ENCODE measurements at places on chromosomes 16 and 17. TPM values are rescaled to one million over a fixed set of nuclear protein-coding genes. Genes with fewer than 3 reads are reported as not detected.

Gene WNK4
- 0.10 TPM for total RNA-seq

Gene SECTM1
- not detected for total RNA-seq

Gene CLEC19A
- total RNA-seq = not detected

Gene SDR42E2
- 0.18 TPM for total RNA-seq

Gene HBA2
- 104 TPM for total RNA-seq

Gene SCNN1B
- total RNA-seq = not detected

Gene CARD14
- total RNA-seq = not detected

Gene ZNF423
- total RNA-seq = not detected

Gene KRTAP2-2
- total RNA-seq = not detected

Gene PROCA1
- total RNA-seq = 11.0 TPM

Gene CTRB2
- not detected for total RNA-seq

Gene CIBAR2
- total RNA-seq = not detected

Gene TMEM106A
- total RNA-seq = 46.0 TPM
